NCI-H2107 (cell line): ENCODE measurements at places on chromosomes 6 and 20.

DNA sequence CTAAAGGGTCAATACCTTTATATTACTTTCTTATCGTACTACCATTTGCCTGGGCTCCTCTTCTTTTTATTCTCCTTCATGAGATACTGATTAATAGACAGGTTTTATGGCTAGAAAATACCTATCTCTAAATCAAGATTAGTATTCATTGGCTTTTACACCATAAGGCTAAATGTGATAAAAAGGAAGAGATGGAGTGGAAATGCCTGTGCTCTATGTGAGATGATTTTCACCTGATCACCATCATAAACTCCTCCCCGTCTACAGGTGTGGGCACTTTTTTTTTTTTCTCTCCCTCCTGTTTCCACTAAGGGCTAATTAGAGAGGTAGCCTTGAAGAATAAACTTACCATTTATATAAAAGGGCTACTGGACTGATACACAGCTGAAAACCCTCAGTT is at the start of gene GLYATL3:
GLYATL3 (plus strand) TSS at position 301 of the 400 bp plus-strand sequence. CDS start 12,068 bp downstream, outside the sequence.
- no peak for DNase-seq

DNA sequence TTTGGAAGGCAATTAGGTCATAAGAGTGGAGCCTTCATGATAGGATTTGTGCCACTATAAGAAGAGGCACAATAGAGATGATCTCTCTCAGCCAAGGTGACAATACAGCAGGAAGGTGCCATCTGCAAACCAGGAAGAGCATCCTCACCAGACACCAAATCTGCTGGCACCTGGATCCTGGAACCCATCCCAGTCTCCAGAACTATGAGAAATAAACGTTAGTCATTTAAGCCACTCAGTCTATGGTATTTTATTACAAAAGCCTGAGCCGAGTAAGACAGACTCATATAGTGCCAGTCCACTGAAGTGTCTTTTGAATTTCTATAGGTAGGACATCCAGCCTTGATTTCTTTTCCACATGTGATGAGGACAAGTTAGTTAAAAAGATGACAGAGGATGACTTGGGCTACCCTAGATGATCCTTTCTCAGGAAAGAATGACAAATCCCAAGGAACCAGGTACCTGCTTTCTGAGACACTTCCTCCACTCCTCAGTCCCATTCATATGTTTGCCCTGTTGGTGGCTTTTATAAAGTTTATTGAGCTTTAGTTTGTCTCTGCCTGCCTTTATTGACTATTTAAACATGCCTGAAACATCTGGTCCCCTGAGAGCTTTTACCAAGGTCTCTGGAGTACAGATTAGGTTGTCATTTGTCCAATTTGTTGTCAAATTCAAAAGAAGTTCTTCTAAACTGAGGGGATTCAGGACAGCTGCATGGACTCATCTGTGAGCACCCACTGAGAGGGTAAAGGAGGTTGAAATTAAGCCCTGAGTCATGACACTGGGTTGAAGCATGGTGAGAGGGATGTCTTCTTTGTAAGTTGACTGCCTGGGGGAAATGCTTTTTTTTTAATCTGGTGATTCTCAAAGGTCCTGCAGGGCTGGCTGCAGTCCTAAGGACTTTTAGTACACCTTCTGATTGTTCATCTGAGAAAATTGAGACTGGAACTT is 165.0 kb upstream of the PLCB4 start:
- DNase-seq = no peak

GRCh38 chr6:1701668-1702353 is 92.1 kb downstream of the FOXC1 start:
- no peak for DNase-seq

- peak; percentile 86 for DNase-seq
Measured at GRCh38 chr20:53738039-53738944, 144.7 kb upstream of the ZNF217 start.

DNA sequence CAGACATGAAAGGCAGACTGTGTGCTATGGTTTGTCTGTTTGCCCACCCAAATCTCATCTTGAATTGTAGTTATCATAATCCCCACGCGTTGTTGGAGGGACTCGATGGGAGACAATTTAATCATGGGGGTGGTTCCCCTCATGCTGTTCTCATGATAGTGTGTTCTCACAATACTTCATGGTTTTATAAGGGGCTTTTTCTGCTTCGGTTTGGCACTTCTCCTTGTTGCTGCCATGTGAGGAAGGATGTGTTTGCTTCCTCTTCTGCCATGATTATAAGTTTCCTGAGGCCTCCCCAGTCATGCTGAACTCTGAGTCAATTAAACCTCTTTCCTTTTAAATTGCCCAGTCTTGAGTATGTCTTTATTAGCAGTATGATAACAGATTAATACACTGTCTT is 47.2 kb upstream of the MICB start:
- DNase-seq = no peak

GRCh38 chr6:166330612-166331011 is 11.7 kb downstream of the SFT2D1 start:
- DNase-seq = no peak

- DNase-seq = no peak
Measured at GRCh38 chr6:2454180-2454579, 208.8 kb upstream of the GMDS start.

DNA sequence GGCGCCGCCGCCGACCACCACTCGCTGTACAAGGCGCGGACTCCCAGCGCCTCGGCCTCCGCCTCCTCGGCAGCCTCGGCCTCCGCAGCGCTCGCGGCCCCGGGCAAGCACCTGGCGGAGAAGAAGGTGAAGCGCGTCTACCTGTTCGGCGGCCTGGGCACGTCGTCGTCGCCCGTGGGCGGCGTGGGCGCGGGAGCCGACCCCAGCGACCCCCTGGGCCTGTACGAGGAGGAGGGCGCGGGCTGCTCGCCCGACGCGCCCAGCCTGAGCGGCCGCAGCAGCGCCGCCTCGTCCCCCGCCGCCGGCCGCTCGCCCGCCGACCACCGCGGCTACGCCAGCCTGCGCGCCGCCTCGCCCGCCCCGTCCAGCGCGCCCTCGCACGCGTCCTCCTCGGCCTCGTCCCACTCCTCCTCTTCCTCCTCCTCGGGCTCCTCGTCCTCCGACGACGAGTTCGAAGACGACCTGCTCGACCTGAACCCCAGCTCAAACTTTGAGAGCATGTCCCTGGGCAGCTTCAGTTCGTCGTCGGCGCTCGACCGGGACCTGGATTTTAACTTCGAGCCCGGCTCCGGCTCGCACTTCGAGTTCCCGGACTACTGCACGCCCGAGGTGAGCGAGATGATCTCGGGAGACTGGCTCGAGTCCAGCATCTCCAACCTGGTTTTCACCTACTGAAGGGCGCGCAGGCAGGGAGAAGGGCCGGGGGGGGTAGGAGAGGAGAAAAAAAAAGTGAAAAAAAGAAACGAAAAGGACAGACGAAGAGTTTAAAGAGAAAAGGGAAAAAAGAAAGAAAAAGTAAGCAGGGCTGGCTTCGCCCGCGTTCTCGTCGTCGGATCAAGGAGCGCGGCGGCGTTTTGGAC is 2.0 kb downstream of the SOX4 start:
- DNase-seq = no peak

- no peak for DNase-seq
Measured at GRCh38 chr20:11001764-11002540, 328.2 kb upstream of the JAG1 start.

DNA sequence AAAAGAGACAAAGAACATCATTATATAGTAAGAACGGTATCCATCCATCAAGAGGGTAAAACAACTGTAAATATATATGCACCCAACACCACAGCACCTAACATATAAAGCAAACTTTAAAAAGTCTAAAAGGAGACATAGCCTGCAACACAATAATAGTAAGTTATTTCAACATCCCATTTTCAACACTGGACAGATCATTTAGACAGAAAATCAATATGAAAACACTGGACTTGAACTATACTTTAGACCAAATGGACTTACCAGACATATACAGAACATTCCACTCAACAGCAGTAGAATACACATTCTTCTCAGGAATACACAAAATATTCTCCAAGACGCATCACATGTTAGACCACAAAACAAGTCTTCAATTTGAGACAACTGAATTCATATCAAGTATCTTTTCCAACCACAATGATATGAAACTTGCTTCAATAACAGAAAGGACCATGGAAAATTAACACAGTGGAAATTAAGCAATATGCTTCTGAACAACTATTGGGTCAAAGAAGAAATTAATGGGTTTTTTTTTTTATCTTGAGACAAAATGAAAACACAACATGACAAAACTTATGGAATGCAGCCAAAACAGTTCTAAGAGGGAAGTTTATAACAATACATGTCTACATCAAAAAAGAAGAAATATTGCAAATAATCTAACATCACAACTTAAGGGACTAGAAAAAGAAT is 23.9 kb upstream of the ASF1A start:
- no peak for DNase-seq

- no peak for DNase-seq
Measured at GRCh38 chr6:24916496-24916895, 19.3 kb downstream of the RIPOR2 start.

- no peak for DNase-seq
Measured at GRCh38 chr20:45206725-45207124, at the start of gene SEMG1. Gene SEMG1, plus strand, starts transcription at chr20:45207033. Its CDS starts 21 bp downstream, at chr20:45207054.

- DNase-seq = no peak
Measured at GRCh38 chr6:110944681-110945151, 13.8 kb upstream of the GTF3C6 start.

DNA sequence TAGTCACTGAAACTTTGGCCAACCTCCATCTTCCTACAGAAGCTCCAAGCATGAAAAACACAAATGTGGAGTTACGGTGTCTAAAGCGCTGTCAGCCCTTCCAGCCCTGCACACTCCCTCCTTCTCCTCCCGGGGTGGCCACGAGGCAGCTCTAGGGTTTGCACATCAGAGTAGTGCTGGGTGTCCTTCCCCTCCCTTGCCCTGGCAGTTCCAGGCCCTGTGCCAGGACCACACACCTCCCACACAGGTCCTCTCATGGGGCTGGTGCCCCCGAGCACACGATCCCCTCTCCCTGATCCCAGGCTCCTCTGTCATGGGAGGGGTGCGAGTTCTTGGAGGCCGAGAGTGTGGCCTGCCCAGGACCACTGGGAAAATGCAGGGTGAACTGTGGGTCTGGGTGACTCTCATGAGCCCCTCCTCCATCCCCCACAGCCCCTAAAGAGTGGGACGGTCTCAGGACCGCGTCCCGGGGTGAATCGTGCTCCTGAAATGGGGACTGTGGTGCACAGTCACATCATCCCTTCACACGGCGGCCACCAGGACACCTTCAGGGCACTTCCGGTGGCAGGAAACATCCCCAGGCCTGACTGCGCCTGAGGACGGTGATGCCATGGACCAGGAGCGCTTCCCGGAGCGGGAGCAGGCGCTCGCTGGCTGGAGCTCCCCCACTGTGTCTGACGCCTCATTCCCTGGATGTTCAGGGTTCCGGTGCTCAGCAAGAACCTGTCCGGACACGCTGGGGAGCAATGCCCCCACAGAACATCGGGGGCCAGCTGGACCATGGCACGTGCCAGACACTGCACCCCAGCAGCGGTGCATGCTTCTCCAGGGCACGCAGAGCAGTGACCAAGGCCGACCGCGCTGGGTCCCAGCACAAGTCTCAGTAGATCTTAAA is 42.8 kb upstream of the SLCO4A1 start:
- DNase-seq = no peak

DNA sequence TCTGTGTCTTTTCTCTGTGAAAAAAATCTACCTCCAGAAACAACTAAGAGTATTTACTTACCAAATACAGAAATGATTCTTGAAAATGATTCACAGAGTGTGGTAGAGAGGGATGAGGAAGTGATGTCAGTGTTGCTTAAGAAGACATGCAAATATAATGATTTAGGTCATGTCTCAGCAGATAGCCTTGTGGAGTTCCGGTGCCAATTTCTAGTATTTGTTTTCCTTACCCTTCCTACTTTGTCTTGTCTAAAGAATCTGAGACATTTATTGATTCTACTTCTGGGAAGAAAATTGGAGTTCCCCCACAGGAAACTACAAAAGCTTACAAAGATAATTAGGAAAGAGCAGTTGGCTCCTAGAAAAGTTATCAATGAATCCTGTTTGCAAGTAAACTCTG is 68.8 kb downstream of the GJA1 start:
- DNase-seq = no peak

GRCh38 chr6:16409531-16410441 is 171.4 kb downstream of the GMPR start:
- DNase-seq = no peak

DNA sequence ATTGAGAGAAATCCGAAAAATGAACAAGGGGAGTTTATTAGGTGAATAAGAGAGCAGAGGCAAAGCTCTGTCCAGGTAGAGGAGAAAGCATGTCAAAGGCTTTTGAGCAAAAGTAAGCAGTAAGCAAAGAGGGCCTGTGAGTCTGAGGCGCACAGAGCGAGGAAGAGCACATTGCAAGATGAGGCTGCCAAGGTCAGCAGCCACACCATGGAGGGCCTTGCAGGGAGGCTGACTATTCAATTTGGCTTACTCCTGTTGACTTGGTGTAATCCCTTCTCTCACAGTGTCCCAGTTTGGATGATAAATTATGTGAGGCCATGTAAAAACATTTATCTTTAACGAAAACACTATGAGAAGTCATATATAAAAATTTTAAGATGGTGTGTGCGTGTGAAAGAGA is 32.4 kb downstream of the SESN1 start:
- no peak for DNase-seq

DNA sequence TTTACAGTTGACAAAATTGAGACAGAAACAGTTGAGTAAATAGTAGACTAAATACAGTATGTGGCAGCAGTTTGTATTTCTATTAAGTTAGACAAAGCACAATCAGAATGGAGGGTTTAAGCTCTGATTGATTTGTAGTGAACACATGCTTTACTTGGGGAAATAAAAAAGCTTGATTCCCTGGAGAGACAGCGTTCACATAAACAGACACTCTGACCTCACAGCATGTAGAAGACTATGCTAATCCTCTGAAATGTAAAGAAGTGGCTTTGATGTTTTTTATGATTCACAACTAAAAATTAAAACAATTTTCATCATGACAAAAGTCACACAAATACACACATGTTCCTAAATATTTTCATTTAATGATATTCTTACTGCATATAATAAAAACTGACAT is 126.9 kb upstream of the FAM83B start:
- DNase-seq = no peak

DNA sequence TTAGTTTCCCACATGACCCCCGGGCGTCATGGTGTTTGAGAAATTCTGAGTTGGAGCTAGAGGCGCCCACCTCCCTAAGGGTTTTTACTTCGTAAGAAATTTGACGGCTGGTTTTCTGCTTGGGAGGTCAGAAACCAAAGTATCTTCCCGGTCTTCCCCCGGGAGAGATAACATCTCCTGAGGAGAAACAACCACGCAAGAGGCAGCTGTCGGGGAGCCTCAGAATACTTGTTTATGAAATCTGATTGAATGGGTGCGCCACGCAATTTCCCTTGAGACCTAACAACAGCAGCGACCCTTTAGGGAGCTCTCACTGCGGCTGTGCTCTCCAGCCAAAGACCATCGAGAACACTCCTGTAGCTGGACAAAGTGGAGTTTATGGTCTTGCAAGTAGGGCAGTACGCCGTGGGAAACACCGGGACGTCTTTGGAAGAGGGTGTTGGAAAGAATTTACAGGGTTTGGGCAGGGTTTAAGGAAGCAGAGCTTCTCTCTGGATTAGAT is 608 bp upstream of the EIF2S2 start:
- DNase-seq = no peak

DNA sequence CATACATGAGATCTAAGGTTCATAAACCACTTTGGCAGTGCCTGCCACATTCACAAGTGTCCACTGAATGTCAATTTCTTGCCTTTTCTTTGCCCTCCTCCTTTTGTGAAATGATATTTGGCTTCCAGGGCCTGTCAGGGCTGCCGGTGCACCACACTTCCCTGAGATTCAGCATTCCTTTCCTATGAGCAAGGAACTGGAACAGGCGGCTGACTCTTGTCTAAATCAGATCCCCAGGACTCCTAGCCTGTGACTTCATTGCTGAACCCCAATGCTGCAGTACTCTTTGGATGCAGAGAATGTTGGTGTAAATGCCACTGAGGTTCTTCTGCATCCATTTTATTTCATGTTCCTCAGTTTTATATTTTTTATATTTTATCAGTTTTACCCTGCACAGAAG is 172.2 kb downstream of the ARID1B start:
- no peak for DNase-seq
